ENCODE measurements at places on chromosomes 13 and 19.

GRCh38 chr13:70568571-70568970 lies 460.3 kb upstream of the KLHL1 start:
- no peak for DNase-seq

GRCh38 chr19:58364146-58364545 lies 1.6 kb upstream of the ZNF497 start:
- no peak for DNase-seq

GRCh38 chr13:37070145-37070695 lies 10.7 kb upstream of the SUPT20H start:
- no peak for DNase-seq

GRCh38 chr13:44153496-44153895 lies 220.1 kb upstream of the SERP2 start:
- DNase-seq, result no peak

DNA sequence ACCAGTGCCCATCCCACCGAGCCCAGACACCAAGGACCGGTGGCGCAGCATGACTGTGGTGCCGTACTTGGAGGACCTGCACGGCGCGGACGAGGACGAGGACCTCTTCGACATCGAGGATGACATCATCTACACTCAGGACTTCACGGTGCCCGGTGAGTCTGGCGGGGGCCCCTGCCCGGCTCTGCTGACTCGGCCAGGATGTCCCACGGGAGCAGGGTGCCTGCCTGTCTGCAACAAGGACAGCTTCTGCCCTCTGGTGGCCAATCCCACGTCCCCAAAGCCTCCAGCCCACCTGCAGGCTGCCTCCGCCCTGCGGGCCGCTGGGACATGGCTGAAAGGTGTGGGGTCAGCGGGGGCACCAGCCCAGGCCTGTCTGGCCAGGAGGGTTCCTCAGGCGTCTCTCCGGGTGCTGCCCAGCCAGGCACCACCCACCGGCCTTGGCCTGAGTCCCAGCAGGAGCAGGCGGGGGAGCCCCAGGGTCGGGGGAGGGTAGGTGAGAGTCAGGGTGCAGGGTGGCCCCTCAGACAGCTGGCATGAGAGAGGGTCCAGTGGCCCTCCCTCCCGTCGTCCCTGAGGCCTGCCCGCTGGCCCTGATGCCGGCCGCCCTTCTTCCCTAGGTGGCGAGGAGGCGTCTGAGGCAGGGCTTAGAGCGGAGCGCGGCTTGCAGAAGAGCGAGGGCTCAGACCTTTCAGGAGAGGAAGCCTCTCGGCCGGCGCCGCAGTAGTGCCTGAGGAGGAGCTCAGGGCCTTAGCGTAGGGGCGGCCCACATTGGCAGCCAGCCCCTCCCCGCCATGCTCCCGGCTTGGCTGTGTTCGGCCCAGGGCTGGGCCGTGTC lies 14.6 kb downstream of the CBARP start:
- DNase-seq, result no peak

DNA sequence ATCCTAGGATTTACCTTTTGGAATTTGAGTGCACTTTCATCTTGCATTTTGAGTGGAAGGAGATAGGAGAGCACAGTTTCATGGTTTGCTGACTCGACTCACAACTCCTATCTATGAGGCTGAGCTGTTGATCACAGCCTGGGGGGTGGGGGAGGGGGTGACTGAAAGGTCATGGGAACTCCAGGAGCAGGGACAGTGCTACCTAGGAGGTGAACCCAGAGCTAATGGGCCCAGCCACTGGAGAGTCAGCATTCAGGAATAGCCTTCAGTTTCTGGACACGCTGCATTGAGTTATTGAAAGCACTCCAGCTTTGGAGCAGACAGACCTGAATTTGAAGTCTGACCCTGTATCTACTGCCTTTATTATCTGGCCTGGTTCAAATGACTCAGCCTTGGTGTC lies 339.9 kb downstream of the SLC7A1 start:
- DNase-seq, result no peak

- DNase-seq, result no peak
Observed at GRCh38 chr19:1422360-1422759, 15.0 kb downstream of the DAZAP1 start.

GRCh38 chr19:32876236-32876918 lies 6.8 kb upstream of the SLC7A9 start:
- no peak for DNase-seq

DNA sequence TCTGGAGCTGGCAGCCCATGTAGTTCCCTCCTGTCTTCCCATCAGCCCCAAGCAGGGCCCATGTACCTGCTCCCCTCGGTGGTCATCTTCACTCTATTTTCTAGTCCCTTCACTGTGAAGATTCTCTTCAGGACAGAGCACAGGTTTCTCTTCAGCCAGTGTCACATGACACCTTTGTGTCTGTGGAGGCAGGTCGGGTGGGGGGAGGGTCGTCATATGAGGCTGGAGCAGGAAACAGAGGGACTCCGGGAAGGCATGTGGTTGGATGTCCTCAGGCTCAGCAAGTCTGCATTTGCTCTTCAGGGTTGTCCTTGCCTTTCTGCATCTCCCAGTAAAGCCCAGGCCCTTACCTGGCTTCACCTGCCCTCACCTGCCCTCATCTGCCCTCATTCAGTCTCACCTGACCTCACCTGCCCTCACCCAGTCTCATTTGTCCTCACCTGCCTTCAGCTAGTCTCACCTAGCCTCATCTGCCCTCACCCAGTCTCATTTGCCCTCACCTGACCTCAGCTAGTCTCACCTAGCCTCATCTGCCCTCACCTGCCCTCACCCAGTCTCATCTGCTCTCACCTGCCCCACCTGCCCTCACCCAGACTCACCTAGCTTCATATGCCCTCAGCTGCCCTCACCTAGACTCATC lies 120.3 kb downstream of the ZDHHC20 start:
- no peak for DNase-seq

GRCh38 chr19:31408460-31409124 lies 59.4 kb upstream of the TSHZ3 start:
- no peak for DNase-seq

DNA sequence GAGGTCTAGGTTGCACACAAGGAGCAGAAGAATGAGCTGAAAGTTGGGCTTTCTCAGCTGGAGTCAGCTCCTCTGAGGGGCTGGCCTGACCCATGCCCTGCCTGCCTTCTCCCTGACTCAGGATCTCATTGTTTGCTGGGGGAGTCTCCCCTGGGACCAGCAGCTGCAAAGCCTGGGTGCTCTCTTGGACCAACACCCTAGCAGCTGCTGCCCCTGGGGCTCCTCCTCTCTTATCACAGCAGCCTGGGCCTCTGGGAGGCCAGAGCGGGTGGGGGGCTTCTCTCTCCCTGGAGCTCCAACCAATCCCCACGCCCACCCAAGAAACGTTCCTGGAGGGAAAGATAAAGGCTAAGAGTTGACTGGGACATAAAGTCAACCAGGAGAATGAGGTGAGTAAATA lies 1.6 kb upstream of the FCGBP start:
- no peak for DNase-seq

GRCh38 chr19:46144756-46145155 lies 3.3 kb upstream of the IGFL2 start:
- no peak for DNase-seq

- DNase-seq, result no peak
Observed at GRCh38 chr19:48629297-48629598, 7.9 kb downstream of the DBP start.

DNA sequence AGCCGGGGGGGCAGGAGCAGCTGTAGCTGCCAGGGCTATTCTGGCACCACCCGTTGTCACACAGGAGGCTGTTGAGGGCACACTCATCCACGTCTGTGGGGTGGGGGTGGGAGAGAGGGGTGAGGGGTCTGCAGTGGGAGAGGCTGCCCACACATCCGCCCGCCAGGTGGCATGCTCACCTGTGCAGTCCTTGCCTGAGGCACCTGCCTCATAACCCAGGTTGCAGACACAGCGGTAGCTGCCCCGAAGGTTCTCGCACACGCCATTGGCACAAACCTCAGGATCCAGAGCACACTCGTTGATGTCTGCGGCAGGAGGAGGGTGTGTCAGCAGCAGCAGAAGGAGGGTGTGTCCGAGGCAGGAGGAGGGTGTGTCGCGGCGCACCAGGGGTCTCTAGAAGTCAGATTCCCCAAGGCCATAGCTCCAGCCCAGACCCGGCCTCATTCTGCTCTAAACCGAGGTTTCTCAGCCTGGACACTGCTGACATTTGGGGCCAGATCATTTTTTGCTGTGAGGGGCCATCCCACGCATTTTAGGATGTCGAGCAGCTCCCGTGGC lies 20.3 kb downstream of the FBN3 start:
- no peak for DNase-seq

- no peak for DNase-seq
Observed at GRCh38 chr19:34480971-34481841, at the start of gene WTIP. WTIP (plus strand) TSS chr19:34481758; CDS start chr19:34481975, 217 bp downstream.
